ENCODE measurements at places on chromosomes 3 and 15.

DNA sequence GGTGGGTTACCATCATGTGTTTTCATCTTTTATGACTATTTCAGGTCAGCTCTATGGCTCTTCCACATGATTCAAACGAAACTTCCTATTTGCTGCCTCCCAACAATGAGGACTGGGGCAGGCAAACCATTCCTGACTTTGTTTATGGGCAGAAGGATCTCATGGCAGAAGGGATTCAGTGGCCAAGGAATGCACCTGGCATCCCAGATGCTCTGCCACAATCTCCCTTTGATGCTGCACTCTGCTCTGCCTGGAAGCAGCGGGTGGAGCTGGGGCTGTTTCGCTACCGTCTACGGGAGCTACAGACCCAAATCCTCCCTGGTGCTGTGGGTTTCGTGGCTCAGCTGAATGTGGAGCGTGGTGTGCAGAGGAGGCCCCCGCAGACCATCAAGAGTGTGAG is 6.8 kb downstream of the GDPGP1 start:
- no peak for DNase-seq

DNA sequence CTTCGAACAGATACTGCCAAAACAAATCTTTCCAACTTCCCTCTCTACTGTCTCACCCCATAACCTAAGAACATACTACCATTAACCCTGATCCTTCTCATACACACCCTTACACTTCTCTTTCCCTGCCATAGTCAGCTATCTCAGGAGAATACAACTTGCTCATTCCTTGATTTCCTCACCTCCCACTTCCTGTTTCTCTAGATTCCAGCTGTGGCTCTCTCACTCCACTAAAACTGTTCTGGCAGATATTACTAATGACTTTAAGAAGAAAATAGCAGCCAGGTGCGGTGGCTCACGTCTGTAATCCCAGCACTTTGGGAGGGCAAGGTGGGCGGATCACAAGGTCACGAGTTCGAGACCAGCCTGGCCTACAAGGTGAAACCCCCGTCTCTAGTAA is 4.6 kb downstream of the LSG1 start:
- no peak for DNase-seq

DNA sequence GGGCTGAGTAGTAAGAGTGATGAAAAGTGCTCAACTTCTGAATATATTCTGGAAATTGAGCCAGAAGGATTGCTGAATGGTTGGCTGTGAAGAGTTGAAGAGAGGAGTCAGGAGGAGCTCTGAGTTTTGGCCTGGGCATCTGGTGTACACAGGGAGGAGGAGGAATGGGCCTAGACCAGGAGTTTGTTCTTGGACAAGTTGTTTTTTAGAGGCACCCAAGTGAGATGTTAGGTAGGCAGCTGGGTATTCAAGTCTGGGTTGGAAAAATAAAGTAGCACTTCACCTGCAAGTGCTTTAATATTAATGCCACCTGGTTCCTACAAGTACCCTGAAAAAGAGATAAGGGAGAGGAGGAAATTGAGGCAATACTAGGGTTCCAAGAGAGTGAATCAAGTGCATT is 14.7 kb downstream of the BSN start:
- no peak for DNase-seq

DNA sequence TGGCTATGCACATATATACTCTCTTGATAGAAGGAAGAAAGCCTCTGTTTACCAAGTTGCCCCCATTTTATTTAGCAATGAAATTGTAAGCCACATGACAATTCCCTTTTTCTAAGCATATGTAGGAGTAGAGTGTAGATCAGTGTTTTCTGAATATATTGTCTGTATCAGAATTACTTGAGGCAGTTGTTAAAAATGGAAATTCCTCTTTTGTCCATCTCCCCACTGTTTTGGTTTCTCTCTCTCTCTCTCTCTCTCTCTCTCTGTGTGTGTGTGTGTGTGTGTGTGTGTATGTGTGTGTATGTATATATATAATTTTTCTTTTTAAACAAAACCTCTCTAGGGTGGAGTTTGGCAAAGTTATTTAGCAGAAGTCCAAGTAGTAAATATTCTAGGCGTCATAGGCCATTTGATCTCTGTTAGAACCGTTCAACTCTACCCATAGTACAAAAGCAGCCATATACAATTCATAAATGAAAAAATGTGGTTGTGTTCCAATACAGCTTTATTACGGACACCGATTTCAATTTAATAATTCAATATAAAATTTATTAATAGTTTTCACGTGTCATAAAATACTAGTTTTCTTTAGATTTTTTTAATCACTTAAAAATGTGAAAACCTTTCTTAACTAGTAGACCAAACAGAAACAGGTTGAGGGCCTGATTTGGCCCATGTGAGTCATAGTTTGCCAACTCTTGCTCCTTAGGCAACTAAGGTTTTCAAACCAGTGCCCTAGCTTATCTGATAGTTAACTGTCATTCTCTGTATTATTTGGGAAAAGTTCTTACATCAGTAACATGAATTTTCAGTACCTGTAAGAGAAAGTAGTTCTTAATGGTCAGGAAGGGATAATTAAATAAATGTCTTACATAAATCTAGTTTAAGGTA is 39.8 kb downstream of the UBE2E1 start:
- no peak for DNase-seq

- DNase-seq = no peak
These were observed 93.6 kb downstream of the PLCL2 start for GRCh38 chr3:16978234-16978920.

- no peak for DNase-seq
These were observed at the start of gene TPM1 for GRCh38 chr15:63041974-63042876. TSS of gene TPM1 (plus strand) at chr15:63042747. CDS start at chr15:63042830, 83 bp downstream.

DNA sequence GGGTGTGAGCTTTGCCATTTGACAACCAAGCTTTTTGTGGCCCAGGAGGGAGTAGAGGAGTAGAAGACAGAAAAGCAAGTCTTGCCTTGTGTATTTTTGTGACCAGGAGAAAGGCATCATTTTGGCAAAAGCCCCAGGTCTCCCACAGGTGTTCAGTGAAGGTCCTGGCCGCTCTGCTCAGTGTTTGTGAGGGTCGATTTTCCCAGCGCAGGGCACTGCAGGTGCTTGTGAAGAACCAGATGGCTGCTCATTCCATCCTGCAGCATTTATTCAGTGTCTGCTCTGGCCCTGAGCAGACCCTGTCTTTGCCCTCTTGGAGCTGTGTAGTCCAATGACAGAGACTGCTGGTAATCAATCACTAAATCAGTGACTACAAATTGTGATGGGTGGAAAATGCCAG is 19.5 kb downstream of the TRAK1 start:
- DNase-seq = no peak

GRCh38 chr3:79011821-79012529 is 755.8 kb downstream of the ROBO1 start:
- DNase-seq = no peak
